ENCODE measurements at places on chromosomes 1 and 21. TPM values are rescaled to one million over a fixed set of nuclear protein-coding genes. Genes with fewer than 3 reads are reported as not detected.

DNA sequence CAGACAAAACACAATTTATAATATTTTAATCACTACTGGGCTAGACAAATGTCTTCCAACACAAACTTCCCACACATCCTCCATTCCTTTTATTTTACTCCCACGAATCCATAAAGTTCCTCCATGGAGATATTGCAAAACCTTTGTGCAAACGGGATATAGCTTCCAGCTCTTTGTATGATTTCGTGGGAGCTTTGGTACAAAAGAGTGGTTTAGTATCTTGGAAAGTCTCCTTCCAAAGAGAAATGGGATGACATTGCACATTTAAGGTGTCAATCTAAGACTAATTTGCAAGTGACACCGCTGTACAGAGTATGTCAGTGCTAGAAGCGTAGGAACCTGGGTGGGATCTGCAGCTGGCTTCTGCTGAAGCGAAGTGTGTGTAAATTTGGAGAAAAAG, 455.2 kb upstream of the RUNX1 start:
- H3K4me3 ChIP-seq = no peak overlapping the region
- H3K27me3 ChIP-seq = no peaks in the 10 kb centered on the region
- H3K27ac ChIP-seq = no peak overlapping the region
- H3K36me3 ChIP-seq = no peaks in the 10 kb centered on the region

The OR2T29 gene
- total RNA-seq = not detected

The SPRR5 gene
- not detected for total RNA-seq

The INTS11 gene
- total RNA-seq = 103 TPM

All from Caco-2 (cell line).